OCI-LY7 (cell line): ENCODE measurements at places on chromosomes 3 and 15. TPM values are rescaled to one million over a fixed set of nuclear protein-coding genes. Genes with fewer than 3 reads are reported as not detected.
A peak's percentile ranks its signal among the peaks of the same experiment; 100 is the strongest.

DNA sequence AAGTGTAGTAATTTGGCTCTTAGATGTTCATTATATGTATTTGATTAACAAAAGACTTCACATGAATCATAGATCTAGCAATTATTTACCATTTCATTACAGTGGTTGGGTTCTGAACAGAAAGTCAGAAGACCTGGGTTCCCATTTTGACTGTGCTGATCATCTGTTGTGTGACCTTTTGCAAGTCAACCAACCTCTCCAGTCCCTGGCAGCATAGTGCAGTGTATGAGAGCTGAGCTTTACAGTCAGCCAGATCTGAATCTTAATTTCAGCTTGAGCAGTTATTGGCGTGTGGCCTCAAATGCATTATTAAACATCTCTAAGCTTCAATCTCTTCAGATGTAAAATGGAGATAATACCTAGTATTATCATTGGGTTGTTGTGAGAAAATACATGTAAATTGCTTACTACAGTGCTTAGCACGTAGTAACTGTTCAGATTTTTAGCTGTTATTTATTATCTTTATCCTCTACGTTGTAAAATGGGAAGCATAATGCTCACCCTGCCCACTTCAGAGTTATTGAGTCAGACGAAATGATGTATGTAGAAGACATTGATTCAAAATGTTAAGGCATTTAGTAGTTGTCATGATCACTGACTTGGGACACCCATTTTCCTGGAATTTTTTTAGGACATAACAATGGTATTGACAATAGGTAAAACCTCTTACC, 104.0 kb downstream of the KLHL25 start:
- peak; percentile 55 for DNase-seq

DNA sequence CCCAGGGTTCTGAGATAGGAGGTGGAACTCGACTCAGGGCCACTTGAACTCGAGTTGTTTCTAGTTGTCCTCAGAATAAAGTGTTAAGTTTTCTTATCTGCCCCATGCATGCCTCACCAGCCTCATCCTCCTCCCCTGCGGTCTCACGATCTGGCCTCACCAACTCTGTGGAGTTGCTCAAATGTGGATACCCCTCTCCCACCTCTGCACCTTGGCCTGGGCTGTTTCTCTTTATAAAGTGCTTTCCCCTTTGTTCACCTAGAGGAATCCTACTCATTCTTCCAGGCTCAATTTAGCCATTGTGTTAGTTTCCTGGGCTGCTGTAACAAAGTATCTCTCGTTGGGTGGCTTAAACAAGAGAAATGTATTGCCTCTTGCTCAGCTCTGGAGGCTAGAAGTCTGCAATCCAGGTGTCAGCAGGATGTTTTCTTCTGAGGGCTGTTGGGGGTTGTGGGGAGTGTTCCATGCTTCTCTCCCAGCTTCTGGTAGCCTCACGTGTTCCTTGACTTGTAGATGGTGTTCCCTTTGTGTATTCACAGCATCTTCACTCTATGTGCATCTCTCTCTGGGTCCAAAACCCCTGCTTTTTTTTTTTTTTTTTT, 100.7 kb downstream of the MEX3B start:
- DNase-seq, result no peak

- peak; percentile 76 for DNase-seq
Observed at GRCh38 chr3:155079468-155079745, 712 bp upstream of the MME start.

DNA sequence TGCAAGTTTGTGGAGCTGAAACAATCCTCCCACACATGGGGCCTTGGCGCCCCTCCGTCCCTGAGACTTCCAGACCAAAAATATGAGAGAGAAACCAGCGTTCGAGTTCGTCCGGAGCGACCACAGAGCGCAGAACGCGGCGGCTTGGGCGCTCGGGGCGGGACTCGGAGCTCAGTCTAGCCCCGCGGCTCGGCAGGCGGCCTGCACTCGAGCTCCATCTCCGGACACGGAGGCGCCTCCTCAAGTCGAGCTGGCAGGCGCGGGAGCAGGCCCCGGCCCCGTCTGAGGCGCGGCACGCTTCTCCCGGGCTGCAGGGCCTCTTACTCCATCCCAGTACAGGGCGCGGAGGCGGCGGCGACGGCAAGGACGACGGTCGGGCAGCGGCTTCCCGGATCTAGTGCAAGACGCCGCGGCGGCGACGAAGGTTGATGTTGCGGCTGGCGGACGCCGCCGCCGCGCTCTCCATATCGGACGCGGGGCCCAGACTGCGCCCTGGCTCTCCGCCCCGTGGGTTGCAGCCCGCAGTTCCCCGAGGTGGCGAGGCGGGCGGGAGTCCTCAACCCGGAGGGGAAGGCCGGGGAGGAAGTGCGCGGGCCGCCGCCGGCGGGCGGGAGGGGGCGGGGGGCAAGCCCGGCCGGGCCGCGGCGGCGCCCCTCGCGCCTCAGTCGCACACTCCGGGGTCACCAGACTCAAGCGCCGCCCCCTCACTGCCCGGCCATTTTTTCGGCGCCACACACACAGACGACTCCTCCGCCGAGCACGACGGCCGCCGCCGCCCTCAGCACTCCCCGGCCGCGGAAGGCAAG, 674 bp downstream of the MSL2 start:
- peak; percentile 85 for DNase-seq

GRCh38 chr3:155352900-155353490, 59.5 kb upstream of the STRIT1 start:
- peak; percentile 67 for DNase-seq

GRCh38 chr3:134430950-134431445, 54.8 kb downstream of the ANAPC13 start:
- DNase-seq, result peak; percentile 86

DNA sequence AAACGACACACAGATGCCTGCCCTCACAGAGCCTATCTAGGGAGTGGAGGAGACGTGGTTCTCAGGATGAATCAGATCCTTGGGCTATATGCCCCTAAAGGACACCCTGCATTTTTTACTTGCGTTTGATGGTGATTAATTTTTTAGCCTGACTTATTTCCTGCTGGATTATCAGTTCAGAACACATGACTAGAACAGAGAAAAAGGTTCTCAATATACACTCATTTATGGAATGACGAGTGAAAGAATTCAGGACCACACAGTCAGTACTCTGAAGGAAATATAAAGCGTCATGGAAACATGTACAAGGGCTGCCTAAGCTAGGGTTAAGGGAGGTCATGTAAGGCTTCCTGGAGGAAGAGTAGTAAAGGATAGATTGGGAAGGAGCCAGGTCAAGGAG, 121.8 kb downstream of the SSR3 start:
- DNase-seq, result no peak

DNA sequence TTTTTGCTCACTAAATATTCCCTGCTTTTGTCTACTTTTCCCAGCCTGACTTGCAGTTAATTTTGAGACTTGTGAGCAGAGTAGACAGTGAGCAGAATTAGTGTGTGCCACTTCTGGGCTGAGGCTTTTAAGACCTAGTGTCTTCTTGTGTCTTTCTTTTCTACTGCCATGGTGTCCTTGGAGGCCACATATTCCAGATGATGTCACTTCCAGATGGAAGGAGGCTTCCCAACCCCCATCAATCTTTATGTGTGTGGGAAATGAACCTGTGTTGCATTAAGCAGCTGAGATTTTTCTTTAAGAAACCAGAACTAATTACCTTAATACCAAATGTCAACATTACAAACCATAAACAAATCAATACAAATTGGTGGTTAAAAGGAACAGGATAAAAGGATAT, 774.7 kb upstream of the ROBO1 start:
- no peak for DNase-seq

- no peak for DNase-seq
Observed at GRCh38 chr15:68934341-68934740, 4.0 kb downstream of the SPESP1 start.

DNA sequence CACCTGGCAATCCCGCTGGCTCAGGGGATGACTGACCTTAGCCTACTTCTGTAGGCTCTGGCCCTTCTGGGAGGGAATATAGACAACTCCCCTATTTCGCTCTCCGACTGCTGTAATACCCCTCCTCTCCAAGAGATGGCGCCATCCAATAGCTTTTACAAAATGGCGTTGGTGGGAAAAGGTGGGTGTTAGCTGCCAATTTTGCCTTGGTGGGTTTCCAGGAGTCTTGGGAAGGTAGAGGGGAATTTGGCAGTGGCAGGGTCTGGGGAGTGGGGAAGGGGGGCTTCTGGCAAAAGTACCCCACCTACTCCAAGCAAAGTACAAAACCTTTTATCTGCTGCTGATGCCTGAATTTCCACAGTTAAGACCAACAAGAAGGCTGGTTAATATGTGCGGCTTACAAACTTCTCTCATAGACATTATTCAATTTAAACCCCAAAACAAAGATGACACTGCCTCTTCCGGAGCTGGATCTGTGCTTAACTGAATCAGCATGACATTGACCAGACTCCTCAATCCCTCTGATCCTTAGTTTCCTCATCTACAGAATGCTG, 62.1 kb downstream of the RASGRF1 start:
- peak; percentile 68 for DNase-seq

DNA sequence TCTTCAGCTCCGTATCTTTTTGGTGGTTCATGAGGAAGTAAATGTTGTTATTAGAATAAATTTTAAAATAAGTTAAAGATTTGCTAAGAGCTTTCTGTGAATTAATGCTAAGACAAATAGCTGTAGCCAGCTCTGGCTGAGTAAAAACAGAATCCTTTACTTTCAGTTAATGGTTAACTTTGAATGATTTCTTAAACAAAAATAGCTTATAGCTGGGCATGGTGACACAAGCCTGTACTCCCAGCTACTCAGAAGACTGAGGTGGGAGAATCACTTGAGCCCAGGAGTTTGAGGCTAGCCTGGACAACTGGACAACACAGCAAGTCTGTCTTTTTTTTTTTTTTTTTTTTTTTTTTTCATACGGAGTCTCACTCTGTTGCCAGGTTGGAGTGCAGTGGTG, 25.0 kb downstream of the TCAIM start:
- DNase-seq, result no peak

GRCh38 chr15:44328135-44328534, 39.6 kb downstream of the GOLM2 start:
- peak; percentile 45 for DNase-seq

DNA sequence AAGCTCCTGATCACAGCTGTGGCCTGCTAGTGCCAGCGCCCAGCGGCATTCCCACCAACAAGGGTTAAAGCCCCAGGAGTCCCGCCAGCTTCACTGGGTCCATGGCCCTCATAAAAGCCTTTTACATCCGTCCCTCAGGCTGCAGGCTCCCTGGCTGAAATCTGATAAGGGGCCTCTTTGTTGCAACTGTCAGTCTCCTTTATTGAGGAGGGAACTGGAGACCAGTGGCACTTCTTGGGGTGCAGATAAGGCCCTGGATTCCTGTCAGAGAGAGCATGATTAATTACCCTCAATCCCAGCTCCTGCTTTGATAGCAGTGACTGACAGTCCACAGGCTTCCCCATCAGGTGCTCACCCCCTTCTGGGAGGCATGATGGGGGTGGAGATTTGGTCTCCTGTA, 30.9 kb upstream of the CLK3 start:
- no peak for DNase-seq

GRCh38 chr15:55256281-55257011, 33.2 kb downstream of the RAB27A start:
- no peak for DNase-seq

DNA sequence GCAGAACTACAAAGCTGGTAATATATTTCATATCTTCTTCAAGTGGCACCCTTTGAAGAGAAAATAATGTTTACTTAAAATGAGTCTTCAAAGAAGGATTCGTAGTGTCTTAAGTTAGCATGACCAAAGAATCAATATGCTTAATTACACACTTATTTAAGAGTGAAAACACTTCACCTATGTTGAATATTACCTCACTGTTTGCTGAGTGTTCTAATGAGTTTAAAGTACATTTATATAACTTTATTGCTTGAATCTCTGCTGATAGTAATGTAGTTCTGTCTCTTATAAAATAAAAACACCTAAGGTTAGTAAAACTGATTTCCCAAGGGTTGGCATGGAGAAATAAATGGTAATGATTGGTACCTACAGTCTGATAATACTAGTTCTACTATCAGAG, 143.3 kb upstream of the SLC2A2 start:
- DNase-seq, result no peak

The LSAMP gene
- 0.76 and 1.4 TPM in 2 replicates for total RNA-seq

The MRPL46 gene
- total RNA-seq, result 32.3 and 37.2 TPM in 2 replicates

The GNAT1 gene
- total RNA-seq, result not detected in 2 replicates

The GUCA1C gene
- total RNA-seq, result not detected in 2 replicates

The GOLGA8S gene
- 0.09 and 0.10 TPM in 2 replicates for total RNA-seq
